ENCODE measurements at places on chromosomes 7 and 10. TPM values are rescaled to one million over a fixed set of nuclear protein-coding genes. Genes with fewer than 3 reads are reported as not detected.

DNA sequence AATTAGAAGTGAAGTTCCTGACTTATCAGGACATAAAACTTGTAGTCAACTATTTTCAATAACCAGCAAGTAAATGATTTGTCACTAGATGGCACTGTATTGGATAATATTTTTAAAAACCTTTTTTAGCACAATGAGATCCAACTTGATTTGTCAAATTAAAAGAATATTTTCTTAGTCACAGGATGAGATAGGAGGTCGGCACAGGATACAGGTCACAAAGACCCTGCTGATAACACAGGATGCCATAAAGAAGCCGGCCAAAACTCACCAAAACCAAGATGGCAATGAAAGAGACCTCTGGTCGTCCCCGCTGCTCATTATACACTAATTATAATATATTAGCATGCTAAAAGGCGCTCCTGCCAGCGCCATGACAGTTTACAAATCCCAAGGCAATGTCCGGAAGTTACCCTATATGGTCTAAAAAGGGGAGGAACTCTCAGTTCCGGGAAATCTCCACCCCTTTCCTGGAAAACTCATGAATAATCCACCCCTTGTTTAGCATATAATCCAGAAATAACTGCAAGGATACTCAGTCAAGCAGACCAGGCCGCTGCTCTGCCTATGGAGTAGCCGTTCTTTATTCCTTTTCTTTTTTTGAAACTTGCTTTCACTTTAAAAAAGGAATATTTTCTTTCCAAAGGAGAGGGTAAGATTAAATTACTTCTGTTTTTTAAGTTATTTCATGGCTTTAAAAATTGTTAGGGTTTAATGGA lies 255.7 kb upstream of the MKLN1 start:
- DNase-seq: peak; percentile 63

DNA sequence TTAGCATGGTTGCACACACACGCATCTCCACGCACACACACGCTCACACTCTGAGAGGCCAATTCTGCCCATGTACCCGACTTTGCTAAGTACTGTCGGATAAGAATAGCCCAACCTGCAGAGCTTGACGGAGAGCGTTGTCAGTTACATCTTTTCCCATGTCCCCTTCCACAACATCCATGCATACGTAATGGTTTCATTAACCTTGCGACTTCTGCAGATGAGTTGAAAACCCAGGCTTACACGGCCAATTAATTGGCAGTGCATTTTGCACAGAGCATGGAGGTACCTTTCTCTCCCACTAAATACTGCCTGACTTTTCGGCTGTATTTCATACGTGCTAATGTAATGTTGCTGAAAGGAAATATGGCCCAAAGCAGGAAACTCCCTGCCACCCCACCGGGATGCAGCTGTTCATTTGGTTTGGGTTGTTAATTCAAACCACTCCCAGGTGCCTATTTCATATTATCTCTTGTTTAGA lies 291.2 kb upstream of the HABP2 start:
- DNase-seq: no peak

DNA sequence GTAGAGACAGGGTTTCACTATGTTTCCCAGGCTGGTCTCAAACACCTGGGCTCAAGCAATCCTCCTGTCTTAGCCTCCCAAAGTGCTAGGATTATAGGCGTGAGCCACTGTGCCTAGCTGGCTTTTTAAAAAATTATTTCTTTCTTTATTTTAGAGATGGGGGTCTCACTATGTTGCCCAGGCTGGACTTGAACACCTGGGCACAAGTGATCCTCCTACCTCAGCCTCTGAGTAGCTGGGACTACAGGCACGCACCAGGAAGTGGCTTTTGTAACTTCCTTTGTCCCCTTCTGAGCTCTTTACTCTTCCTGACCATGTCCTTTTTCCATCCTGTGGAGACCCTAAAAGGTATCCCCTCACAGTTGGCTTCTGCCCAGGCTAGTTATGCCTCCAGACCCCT lies 2.1 kb upstream of the MYOZ1 start:
- no peak for DNase-seq

DNA sequence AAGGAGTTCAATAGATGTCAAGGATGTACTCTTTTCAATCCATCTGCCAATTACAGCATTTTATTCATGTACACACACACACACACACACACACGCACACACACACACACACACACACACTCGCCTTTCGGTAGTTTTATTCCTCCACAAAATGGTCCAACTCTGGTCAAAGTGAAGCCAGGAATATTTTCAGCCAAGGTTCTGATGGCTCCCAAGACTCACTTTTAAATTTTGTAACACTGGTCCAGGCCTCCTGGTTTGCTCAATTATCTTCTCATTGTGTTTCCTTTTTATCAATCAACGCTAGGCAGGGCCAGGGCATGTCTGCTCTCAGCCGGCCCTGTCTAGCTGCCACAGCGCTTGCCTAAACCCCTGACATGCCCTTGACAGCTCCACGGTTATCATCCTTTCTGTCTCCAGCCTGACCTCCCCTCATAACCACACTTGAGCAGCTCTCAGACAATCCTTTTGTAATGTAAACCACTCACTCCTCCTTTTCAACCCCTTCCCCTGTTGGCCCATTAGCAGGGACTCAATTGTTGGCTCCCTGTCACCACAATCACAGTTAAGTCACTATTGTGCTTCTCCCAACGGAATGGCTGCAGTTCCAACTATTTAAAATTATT lies 115.1 kb downstream of the ICA1 start:
- DNase-seq: peak; percentile 48

GRCh38 chr10:18984531-18984930 lies 64.1 kb upstream of the MALRD1 start:
- DNase-seq: no peak

GRCh38 chr10:128867819-128868218 lies 599.2 kb upstream of the MGMT start:
- no peak for DNase-seq

GRCh38 chr7:80772347-80772993 lies 134.0 kb downstream of the CD36 start:
- no peak for DNase-seq

- no peak for DNase-seq
Observed at GRCh38 chr10:126654579-126654978, 15.9 kb downstream of the C10orf90 start.

GRCh38 chr7:1785839-1786238 lies 115.8 kb downstream of the ELFN1 start:
- no peak for DNase-seq

DNA sequence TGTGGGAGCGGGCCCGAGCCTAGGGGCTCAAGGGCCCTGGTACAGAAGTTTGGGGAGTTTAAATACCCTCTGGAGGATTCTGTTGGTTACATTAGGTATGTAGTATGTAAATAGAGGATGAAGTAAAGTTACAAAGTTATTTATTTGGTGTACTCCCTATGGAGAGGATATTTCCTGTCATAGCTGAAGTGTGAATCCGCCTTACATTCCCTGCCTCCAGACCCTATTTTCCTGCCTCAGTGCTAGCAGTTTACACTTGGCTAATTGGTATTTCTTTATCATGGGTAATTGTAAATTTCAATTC lies 60.6 kb upstream of the KLF14 start:
- no peak for DNase-seq

GRCh38 chr10:24898501-24898900 lies 53.9 kb downstream of the PRTFDC1 start:
- DNase-seq: no peak

DNA sequence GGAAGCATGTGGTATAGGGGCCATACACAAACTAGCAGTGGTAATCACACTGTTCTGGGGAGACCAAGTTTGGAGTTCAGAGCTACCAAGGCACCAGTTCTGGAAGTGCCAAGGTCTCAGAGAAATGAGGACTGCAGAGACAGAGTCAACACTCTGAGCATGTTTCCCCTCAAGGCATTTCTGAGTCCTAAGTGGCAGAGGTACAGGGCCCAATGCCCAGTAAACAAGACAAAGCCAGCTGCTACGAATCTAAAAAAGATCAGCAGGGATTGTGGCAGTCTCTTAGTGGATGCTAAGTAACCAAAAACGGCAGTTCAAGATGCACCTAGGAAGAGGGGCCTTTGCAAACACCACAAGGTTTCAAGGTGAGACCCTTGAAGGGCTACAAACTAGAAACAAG lies 271.9 kb downstream of the TNS3 start:
- DNase-seq: no peak

DNA sequence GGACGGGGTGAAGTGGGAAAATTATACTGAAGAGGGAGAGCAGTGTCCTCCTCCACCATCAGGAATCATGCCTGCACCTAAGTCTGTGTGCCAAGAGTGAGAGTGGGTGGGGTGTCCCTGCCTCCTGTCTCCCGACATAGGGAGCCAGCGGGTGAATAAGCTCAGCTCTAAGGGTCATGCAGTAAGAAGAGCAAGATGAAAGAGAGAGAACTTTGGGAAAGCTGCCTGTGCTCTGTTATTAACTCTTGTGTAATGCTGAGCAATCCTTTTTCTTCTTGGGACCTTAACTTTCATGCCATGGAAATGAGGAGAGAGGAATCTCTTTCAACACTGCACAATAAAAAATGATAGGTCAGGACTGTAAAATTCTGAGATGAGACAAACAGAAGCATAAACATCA lies 7.9 kb upstream of the TCAF1 start:
- no peak for DNase-seq

GRCh38 chr10:667602-668143 lies 21.8 kb downstream of the DIP2C start:
- DNase-seq: no peak

DNA sequence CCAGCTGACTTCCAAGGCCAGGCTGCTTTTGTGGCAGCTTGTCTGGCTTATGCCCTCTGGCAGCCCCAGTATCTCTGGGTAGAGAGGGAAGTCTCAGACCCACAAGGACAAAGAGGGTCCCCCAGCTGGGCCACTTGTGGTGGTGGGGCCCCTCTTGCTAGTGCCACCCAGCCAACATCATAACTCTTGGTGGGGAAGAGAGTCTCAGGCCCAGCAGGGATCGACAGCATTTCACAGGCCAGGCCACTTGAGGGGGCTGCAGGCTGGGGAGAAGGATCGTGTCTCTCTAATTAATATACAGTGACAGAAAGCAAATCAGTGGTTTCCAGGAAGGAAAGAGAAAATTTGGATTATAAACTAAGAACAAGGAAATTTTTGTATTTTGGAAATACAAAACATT lies 76.0 kb downstream of the TYW1B start:
- no peak for DNase-seq

DNA sequence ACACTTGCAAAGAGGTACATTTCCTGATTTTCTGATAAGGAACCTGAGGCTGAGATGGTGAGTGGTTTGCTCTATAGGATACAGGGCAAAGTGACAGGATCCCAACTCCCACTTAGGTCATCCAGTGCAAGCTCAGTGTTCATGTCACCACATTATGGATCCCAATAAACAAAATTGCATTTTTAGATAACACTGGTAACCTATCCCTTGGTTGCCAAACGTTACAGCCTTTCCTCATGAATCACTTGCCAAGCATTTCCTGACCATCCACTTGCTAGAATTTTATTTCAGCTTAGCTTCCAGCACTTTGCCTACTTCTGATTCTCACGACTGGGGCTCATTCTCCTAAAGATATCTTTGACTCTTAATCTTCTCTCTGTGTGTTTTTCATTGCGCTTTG lies 131.4 kb upstream of the ODAD2 start:
- no peak for DNase-seq

ASB15 gene
- total RNA-seq: 78.6 TPM

OSBPL3 gene
- total RNA-seq: 8.4 TPM

MMP21 gene
- total RNA-seq: not detected

CYP26C1 gene
- 0.05 TPM for total RNA-seq

TRIM73 gene
- 0.94 TPM for total RNA-seq

ZNF239 gene
- total RNA-seq: 2.0 TPM

RBP4 gene
- 4.9 TPM for total RNA-seq

NKX6-2 gene
- total RNA-seq: not detected

Data from Right ventricle myocardium superior (tissue), 1 donor.